Stimulated activated CD4-positive, alpha-beta T cell treated with anti-CD3 and anti-CD28 coated beads, TNF-alpha, amount 100 ng/mL, for 4 hours (primary cell): ENCODE measurements at places on chromosomes 12 and 14.

DNA sequence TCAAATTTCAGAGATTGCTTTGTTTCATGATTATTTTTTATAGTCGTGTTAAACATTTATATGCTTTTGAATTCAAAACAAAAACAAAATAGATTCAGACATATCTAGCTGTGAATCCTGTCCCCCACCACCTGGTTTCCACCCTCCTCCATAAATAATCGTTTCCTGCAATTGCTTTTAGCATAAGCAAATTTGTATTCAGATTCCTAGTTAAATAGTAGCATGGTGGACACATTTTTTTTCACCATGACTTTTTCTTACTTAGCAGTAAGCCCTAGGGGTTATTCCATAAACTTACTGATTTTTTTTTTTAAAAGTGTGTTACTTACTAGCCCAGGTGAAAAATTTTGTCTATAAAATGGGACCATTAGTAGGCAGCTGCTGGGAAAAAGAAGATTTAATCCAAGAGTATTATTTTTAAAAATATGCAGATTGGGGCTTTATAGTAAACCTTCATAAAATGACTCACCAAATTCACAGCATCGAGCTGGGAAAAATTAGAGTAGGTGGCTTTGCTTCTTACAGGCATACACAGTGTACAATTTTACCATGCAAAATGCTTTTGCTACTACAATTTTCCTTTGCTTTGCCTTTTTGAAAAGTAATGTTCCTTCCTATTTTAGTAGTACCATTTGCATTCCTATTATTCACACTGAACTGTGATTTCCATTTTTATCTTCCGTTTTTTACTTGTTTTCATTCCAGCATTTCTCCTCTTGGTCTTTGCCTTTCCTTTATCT, 117.8 kb downstream of the BTG1 start:
- DNase-seq, result no peak

DNA sequence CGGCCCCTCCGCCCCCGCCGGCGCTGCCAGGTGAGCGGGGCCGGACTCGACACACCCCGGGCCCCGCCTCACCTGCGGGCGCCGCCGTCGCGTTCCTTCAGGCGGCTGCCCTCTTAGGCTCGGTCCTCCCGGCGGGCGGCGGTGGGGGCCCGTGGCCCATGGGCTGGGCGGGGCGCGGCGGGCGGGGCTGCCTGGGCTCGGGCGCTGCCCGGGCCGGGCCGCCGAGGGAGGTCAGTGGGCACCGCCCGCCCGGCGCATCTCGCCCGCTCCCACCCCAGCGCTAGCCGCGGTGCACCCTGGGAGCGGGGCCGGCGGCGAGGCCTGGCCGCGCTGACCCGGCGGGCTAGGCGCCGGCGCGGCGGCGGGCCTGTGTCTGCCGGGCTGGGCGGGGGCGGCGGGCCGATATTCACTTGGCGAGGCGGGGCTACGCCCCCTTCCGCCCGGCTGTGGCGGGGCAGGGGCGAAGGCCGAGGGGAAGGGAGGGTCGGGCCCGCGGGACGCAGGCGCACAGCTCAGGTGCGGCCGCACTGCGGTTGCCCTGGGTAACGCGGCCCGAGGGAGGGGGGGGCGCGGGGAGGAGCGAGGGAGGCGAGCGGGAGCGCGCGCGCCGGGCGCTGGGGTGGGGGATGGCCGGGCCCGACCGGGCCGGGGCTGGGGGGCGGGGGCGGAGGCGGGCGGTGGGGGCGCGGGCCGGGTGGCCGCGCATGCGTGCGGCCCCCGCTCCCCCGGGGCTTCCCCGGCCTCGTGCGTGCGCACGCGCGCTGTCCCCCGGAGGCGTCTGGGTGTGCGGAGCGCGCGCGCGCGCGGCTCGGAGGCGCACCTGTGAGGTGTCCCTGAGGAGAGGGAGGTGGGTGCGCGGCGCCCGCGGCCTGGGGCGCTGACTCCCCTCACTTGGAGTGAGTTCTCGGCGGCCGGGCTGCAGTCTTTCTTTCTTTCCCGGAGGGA, at the start of the genes CCDC92 and ZNF664:
Gene CCDC92, minus strand, starts transcription at position 375 of the 945 bp plus-strand sequence. CDS start 28,526 bp downstream, outside the sequence.
Gene ZNF664, plus strand, starts transcription at position 759 of the 945 bp plus-strand sequence. CDS start 38,930 bp downstream, outside the sequence.
- peak; percentile 91 for DNase-seq

DNA sequence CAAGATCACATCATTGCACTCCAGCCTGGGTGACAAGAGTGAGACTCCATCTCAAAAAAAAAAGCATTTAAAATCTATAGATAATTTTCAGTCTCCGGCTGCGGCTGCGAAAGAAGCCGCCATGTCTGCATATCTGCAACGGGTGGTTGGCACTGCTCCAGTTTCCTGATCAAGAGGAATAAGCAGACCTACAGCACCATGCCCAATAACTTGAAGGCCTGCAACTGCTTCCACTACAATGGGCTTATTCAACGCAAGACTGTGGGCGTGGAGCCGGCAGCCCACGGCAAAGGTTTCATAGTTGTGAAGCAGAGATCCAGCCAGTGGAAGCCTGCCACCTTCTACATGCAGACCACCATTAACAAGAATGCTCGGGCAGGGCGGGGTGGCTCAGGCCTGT, 30.6 kb upstream of the EID3 start:
- no peak for DNase-seq

- DNase-seq, result no peak
These were observed 47.1 kb downstream of the ABCD2 start for GRCh38 chr12:39572551-39572950.

DNA sequence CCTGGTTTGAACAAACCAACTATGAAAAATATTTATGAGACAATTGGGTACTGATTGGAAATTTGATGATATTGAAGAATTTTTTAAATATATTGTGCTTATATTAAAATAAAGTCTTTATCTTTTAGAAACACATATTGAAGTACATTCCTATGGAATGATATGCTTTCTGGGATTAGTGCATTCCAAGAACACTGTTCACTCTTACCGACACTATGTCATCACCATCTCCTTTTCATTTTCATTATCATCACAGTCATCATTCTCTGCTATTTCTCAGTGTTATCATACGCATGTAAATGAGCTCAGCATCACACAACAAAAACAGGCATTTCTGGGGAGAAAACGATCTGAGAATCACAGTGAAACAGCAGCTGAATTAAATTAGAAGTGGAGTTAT, 513.3 kb upstream of the CCDC196 start:
- no peak for DNase-seq

DNA sequence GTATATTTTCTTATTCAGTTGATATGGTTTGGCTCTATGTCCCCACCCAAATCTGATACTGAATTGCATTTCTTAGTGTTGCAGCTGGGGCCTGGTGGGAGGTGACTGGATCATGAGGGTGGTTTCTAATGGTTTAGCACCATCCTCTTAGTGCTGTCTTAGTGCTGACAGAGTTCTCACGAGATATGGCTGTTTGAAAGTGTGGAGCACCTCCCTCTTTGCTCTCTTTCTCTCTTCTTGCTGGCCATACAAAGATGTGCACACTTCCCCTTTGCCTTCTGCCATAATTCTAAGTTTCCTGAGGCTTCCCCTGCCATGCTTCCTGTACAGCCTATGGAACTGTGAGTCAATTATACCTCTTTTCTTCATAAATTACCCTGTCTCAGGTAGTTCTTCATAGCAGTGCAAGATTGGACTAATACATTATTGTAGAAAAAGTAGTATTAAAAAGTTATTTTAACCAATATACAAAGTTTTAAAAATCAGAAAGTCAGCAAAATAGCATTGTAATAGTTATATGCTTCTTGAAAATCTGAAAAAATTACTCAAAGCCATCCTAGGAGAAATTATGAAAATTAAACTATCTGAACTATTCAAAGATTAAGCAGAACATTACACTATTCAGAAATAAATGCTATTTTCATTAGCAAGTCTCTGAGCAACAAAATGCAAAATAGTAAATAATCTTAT, 84.1 kb downstream of the PPP1R12A start:
- no peak for DNase-seq

DNA sequence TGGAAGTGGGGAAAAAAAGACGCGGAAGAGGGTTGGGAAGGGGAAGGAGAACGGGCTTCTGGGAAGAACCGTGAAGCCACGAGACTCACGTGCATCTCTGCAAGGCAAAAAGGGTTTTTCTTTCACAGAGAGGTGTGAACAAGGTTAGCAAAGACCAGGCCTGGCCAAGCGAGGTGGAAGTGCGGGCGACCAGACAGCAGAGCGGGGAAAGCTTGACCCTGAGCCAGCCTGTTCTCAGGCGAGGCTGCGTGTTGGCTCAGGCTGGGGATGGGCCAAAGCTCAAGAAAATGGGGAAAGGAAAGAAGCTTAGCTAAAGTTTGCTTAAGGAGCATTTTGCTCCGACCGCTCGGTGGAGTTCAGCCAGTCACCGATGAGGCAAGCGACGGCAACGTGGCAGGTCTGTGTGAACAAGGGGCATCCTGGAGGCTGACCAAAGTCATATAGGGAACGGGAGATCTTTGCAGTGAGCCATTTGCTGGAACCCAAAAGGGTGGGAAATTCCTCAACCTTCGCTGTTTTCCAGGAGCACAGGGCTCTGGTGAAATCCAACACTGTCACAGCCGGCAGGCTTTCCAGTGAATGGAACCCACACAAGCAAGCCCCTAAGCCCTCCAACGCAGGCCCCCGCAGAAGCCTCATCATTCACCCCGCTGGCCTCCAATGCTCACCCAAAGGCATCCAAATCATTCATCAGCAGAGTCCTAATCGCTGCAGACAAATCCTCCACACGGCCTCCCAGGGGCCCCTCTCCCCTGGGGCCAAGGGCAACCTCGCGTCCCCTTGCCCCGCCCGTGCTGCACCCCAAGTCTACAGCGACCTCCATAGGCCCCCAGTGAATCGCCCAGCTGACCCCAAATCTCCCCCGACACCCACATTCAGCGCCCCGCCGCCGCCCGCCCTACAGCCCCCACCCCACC, 754 bp downstream of the ZNF605 start:
- DNase-seq, result no peak

DNA sequence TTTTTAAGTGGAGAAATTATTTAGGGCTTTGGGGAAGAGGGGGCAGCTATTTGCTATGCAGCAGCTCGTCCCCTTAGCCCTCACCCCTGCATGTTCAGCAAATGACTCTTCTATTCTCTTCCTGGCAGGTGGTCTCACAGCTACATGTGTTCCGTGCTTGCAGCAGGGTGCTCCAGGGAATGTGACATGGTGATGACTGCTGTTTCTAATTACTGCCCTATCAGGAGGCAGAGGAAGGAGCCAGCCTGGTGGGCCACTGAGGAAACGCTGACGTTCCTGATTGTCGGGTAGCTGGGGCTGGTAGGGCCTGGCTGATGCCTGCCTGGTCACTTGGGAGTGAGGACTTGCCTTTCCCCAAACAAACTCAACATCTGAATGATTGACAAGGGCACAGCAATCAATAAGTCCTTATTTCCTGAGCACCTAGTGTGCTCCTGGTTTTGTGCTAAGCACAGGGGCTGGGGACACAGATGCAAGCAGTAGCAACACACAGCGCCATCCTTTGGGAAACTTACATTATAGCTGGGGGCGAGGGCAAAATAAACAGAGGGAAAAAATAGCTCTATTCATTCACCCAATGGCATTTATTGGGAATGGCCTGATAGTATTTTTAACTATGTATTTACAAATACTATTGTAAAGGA, 377.8 kb downstream of the FUT8 start:
- DNase-seq, result no peak

DNA sequence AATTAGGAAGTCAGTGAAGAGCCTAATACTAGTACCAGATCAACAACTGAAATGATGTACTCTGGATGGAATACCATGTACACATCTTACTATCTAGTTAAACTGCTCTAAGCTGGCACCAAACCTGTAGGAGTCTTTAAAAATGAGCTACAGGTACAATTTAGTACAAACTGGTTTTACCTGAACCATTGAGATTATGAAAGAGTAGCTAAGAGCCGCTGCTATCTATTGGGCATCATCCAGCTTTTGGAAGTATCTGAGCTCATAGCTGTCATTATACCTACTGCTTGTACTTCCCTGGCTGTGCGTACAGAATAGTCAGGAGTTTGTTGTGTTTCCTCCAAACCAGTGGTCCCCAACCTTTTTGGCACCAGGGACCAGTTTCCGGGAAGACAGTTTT, 12.4 kb downstream of the TBC1D30 start:
- no peak for DNase-seq

- no peak for DNase-seq
These were observed 243.2 kb downstream of the ALX1 start for GRCh38 chr12:85523197-85523596.

- no peak for DNase-seq
These were observed 6.4 kb upstream of the TMED10 start for GRCh38 chr14:75182821-75183220.

GRCh38 chr12:24044941-24045703, 95.7 kb upstream of the SOX5 start:
- no peak for DNase-seq

GRCh38 chr14:103016071-103016470, 41.3 kb downstream of the CDC42BPB start:
- no peak for DNase-seq

DNA sequence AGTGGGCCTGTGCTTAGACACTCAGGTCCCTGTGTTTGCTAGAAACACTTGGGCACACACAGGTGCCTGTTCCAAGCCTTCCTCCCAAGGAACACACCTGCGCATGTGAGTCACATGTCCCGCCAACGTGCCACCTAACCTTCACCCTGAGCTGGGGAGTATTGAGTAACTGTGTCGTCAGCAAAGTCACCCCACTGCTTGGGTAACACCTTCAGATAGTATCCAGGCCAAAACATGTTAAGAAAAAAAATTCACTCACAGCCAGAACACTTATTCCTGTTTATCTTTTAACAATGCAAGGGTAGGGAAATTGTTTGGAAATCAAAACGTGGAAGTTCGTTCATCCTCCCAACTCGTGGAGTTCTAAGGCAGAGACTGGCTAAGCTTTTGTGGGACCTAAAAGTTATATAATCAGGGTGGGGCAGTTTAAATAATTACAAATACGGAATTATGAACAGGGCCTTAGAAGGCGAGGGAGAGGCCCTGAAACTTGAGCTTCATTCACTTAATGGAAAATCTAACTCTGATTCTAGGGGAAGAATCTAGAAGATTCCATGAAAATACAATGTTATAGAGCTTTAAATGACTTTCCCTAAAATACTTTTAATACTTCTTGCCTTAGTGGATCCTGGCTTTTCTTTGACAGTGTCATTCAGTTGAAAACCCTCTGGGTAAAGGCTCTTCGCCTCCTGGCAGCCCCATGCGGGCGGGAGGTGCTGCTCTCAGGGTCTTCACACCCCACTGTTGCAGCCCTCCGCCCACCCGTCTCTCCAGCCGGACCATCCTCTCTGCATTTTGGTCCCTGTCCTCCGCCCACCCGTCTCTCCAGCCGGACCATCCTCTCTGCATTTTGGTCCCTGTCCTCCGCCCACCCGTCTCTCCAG, 30.3 kb upstream of the ADIPOR2 start:
- DNase-seq, result peak; percentile 52

GRCh38 chr12:1186298-1186697, 195.3 kb downstream of the ERC1 start:
- DNase-seq, result no peak

GRCh38 chr12:13404111-13404628, 207.6 kb downstream of the EMP1 start:
- DNase-seq, result no peak
